Kidney (tissue), 22 donors: ENCODE measurements at places on chromosomes 16 and 17.
A peak's percentile ranks its signal among the peaks of the same experiment; 100 is the strongest.

DNA sequence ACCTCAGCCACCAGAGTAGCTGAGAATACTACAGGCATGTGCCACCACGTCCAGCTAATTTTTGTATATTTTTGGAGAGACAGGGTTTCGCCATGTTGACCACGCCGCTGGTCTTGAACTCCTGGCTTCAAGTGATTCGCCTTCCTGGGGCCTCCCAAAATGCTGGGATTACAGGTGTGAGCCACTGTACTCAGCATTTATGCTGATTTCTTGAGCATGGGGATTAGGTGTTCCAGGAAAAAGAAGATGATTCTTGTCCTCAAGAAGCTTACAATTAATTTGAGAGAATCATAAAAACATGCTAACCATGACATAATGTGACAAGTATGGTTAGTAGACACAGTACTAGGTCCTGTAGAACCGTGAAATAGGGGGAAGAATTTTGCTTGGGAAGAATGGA, 30.9 kb downstream of the NACA2 start:
- DNase-seq, result no peak

DNA sequence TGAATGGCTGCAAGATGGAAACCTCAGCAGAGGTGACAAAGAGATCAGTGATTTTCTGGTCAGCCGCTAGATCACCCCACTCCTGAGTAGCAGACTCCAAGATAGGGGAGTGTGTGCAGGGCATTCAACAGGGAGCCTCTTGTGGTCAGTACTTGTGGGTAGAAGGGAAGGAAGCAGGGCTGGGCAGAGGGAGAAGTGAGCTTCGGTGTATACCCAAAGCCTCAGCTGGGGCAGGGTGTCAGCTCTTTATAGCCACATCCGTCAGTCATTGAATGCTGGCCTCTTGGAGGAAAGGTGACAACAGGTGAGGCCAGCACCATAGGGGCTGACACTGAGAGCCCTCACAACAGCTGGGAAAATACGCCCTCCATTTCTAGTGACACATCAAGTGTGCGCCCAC, 2.2 kb upstream of the SLC12A3 start:
- no peak for DNase-seq

DNA sequence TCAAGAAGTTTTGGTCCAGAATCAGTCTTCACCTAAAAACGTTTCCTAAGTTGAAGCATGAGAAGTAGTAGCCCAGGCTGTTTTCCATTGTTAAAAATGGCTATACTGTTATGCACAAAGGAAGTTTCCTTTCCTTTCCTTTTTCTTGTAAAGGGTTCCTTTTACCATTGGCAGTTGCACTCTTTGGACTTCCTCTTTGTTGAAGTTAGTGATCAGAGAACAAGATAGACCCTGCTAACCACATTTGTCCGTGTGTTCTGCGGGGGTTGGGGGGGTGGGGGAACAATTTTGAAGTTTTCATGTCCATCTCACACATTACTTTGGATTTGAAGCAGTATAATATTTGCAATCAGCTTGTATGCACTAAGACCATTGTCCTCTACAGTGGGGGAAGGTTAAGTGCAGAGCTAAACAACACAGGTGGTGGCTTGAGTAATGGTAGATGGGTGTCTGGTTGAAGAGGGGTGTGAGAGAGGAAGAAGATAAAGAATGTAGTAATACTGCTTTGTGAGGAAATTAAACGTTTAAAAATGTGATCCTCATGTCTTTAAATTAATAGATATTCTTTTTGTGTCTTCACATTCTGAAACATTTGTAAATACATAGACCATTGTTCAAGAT, 1.4 kb downstream of the LPCAT2 start:
- DNase-seq, result no peak

GRCh38 chr16:87063543-87063942, 253.6 kb downstream of the C16orf95 start:
- DNase-seq, result peak; percentile 46

GRCh38 chr16:27111486-27111885, 44.8 kb downstream of the C16orf82 start:
- DNase-seq, result no peak

- peak; percentile 73 for DNase-seq
These were observed 1.1 kb upstream of the UBE2I start for GRCh38 chr16:1308036-1308976.
